ENCODE measurements at places on chromosomes 3 and 15.

DNA sequence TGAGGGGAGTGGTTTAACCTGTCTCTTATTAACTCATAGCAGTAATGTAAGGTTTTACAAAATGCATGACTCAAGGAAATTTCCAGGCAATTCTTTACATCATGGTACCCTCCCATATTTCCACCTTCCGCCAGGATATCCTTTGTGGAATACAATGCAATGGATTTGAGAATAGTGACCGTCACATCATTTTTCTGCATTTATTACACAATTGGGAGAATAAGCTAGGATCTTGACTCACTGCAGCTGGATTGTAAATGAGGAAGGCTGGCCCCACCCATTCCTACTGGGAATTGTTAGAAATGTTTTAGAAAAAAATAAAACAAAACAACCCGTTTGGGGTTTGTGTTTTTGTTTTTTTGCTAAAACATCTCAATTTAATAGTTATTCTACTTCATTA lies 97.4 kb downstream of the IMPG2 start:
- DNase-seq, result no peak

- no peak for DNase-seq
Measured at GRCh38 chr15:47887241-47887800, 170.0 kb downstream of the SEMA6D start.

- no peak for DNase-seq
Measured at GRCh38 chr3:174444391-174444790, 414.7 kb upstream of the NAALADL2 start.

GRCh38 chr3:58249358-58250092 lies 11.9 kb downstream of the ABHD6 start:
- DNase-seq, result no peak

DNA sequence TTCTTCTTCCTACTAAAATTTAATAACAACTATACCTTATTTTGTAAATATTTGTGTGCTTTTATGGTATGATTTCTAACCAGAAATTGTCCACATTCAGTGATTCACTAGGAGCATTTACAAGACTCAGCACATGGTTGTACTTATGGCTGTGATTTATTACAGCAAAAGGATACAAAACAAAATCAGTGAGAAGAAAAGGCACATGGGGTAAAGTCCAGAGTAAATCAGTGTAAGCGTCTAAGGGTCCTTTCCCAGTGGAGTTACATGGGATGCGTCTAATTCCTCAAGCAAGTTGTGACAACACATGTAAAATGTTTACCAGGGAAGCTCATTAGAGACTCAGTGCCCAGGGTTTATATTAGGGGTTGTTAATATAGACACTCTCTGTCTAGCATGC lies 31.1 kb downstream of the RNF13 start:
- DNase-seq, result no peak

- no peak for DNase-seq
Measured at GRCh38 chr15:95644100-95644875, 686.2 kb upstream of the NR2F2 start.

DNA sequence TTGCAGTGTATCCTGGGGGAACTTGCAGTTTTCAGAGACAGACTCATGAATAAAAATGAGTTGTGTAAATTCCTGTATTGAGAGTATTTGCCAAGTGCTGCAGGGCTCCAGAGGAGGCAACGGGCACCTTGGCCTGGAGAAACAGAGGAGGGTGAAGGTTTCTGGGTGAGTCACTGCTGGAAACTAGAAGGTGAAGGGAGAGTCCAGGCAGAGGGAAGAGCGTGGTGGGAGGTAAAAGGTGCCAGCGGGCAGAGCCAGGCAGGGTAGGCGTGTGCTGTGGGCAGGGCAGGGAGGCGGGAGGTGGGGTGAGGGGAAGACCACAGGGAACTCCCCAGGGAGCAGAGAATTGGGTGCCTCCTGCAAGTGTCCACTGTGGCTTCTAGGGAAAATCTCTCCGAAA lies 120.8 kb downstream of the SLCO3A1 start:
- DNase-seq, result no peak

GRCh38 chr3:60594025-60594424 lies 657.2 kb downstream of the FHIT start:
- no peak for DNase-seq

DNA sequence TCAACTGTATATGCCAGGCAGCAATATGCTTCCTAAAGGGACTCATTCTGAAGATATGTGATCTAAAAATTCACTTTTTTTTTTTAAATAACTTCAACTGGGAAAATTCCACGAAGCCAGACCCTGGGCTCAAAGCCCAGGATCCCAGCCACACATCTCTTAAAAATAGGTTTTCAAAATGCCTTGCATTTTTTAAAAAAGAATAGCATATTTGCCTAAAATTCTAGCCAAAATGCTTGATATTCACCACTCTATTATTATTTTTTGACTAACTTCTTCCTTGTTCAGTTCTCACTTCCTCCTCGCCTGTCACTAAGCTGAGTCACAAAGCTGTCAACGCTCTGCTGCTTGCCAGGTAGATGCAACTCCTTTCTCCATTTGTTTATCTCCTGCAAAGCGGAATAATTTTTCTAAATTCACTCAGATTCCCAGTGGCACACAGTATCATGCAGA lies 28.0 kb upstream of the VGLL4 start:
- DNase-seq, result no peak

DNA sequence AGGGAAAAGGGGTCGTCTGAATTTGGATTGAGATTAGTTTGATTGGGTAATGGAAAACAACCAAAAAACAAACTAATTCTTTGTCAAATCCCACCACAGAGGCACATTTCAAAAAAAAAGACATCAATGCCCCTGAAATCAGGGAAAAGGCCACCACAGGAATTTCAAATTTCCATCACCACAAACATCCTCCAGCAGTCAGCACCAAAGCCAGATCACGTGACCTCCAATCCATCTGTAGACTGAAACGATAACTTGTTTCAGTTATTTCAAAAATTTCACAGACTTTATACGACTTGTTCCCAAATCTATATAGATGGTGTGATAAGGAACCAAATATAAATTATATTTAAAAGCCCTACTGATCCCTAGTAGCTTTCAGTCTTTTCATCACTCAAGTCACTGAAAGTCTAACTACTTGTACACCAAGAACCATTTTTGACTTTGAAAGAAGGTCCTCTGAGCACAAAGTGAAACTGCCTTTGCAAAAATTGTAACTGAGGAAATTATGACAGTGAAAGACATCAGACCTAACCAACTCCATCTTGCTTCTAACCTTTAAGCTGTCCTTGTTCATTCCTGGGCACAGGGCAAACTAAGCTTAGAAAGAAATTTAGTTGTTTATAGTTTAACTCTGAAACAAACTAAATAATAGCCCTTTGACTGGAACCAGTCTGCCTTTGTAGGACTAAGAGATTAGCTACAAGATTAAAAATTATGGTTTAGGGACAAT lies 48.1 kb upstream of the PLCL2 start:
- no peak for DNase-seq

DNA sequence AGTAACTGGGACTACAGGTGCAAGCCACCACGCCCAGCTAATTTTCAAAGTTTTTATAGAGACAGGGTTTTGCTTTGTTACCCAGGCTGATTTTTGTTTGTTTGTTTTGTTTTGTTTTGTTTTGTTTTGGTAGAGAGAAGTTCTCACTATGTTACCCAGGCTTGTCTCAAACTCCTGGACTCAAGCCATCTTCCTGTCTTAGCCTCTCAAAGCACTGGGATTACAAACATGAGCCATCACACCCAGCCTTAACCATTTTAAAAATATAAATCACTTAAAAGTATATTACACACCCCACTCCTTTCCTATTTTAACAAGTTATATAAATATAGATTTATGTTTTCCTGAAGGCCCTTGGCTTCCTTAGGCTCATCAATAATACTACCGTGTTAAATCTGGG lies 6.5 kb upstream of the DYNC1LI1 start:
- DNase-seq, result no peak

- no peak for DNase-seq
Measured at GRCh38 chr3:123424999-123425712, 23.7 kb downstream of the ADCY5 start.

DNA sequence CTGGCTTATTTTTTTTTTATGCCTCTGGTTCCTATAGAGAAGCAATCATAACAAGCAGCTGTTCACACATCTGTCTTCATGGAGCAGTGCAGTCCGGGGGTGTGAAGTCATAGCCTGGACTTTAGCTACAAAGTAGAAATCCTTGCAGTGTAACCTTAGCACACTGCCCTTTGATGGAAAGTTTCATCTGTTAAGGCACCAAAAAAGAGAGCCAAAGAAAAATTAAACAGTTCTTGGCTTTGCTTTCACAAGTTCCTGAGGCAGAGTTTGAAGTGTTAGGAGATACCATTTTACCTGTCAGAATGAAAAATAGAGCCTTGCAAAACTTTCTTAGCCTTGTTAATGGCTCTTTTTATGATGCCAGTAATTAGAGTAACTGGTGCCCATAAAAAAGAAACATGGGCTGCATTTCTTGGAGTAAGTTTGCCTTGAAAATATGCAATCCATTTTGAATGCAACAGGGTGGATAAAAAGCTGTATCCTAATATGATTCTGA lies 84.1 kb downstream of the PIK3R4 start:
- DNase-seq, result no peak

- no peak for DNase-seq
Measured at GRCh38 chr3:46624533-46624932, 12.2 kb downstream of the FAM240A start.

DNA sequence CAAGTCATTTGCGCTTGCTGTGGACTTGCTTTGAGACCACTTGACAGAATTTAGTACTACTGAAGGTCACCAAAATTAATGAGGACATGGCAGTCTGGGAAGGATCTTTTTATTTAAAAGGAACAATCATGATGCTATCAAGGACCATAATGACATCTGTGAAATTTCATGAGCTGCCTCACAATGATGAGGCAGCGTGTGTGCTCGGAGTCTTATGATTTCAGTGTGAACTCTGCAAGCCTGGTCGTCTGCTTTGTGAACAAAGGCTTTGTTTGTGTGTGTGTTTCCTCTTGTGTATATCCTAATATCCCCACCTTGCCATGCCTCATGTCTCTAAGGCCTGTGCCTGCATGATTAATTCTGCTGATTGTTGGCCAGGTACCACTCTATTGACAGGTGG lies 46.7 kb downstream of the RAD54L2 start:
- no peak for DNase-seq

DNA sequence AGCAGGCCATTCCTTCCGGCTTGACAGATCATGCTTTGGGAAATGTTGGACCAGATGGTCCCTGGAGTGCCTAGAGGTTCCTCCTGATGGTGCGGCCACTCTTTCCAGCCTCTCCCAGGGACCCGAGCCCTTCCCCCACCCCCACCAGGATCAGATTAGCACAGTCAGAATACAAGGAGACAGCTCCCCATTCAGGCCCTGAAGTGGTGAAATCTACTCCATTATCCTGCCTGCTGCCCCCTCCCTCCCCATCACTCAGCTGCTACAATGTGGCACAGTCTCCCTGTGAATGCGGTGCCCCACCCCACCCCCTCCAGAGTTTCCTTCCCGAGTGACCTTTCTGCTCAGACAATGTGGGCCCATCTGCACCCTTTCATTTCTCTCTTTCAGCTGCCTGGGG lies 29.4 kb downstream of the RNU5B-1 start:
- DNase-seq, result no peak
